ENCODE measurements at places on chromosomes 11 and 22.

- DNase-seq, result no peak
Observed at GRCh38 chr11:35166369-35167360, 27.7 kb downstream of the CD44 start.

DNA sequence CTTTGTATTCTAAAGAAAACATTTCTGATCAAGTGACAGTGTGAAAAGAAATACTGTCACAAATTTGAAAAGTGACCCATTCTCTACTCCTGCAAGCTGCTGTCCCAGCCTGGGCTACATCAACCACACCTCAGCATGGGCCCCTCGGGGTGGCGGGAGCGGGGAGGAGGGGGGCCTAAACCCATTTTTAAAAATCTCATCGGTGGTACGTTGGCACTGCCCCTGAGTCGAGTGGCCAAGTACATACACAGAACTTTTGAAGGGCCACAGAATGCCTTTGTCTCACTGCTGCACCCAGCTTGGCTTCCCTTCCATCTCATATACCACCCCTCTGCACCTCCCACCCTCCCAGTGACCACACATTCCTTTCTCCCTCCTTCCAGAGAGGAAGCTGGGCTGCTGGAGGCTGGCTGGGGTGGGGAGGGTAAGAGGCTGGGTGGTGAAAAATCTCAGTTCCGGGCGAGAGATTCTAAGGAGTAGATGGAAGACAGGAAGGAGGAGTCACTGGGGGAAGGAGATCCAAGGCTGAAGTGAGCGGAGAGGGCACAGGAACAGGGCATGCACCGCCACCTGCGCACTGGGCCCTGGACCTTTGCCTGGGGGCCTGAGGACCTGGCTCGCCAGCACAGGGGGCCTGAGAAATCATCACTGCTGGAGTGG is 21.1 kb downstream of the FXYD6 start:
- no peak for DNase-seq

DNA sequence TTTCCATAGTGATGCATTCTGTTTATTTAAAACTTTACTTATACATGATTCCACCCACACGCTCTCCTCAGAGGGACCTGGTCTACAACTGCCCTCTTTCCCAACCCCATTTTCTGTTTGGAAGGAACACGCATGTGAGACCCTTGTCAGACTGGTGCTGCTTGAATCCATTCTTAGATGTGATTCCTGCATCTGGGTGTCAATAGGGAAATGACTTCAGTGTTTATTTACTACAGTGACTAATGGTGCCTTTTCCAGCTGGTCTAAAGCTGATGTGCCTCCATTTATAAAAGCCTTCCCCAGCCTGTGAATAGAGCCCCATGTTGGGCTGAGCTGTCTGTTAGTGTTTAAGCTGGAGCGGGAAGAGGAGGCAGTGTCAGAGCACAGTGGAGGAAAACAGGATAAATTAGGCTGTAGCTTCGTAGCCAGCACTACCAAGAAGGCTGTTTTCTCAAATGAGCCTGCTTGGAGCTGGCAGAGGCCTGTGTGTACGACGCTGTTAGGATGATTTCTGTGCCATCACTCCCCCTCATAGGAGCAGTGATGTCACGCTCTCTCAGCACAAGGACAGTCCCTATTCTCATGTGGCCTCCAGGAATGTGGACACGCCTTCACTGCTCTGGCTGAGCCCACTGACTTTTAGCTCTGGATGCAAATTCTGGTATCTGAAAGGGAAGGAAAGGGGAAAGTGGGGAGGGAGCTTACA is 18.9 kb upstream of the C11orf96 start:
- DNase-seq, result no peak

GRCh38 chr11:30917859-30918478 is 331.8 kb upstream of the MPPED2 start:
- no peak for DNase-seq

DNA sequence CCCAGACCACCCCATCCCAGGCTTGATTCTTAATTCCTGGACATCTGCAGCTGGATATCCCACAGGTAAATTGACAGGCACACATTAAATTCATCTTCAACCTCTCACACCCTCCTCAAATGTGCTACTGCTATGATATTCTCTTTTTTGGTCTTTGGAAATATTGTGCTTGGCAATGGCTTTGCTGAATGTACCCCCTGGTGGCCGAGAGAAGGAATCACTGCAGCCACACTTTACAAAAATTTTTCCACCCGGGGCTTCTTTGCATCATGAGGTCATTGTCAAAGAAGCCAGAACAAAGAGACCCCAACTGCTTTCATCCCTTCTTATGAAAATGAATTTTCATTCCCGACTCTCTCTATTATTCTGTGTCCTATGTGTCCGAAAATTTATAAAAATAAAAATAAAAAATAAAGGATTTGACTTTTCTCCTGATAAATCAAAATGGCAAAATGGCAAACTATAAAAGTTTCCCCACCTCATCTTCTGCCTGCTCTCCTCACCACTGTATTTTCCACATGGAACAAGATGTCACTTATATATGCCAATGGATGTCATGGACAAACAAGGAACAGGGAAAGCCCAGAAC is 15.0 kb upstream of the CYB5R2 start:
- DNase-seq, result no peak

DNA sequence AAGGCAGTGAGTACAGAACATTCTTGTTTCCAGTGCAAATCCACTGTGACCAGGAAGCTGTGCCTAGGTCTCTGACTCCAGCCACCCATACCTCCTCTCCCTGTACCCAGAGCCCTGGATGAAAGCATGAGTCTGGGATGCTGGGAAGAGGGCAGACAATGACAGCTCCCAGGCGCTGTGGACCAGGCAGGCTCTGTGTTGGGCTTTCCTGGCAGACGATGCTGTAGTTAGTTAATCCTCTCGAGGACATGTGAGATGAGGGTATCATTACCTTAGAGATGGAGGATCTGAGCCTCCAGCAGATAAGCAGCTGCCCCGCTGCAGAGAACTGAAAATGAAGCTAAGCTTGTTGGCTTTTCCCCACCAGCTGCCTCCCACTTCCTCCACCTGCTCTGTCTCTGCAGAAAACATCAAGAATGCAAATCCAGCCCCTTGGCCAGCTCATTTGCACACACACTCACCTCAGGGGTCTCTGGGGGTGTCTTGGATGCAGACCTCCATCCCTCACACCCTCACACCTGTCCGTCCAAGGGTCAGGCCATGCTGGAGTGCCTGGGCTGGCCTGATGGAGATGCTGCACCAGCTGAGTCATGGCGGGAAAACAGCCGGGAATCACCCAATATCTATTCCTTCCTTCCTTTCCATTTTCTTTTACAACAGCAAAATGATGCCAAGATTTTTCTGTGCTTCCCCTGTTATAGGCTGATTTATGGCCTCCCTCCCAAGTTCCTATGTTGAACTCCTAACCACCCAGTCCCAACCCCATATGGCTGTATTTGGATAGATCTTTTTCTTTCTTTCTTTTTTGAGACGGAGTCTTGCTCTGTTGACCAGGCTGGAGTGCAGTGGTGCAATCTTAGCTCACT is 94.9 kb upstream of the SEPTIN5 start:
- no peak for DNase-seq

DNA sequence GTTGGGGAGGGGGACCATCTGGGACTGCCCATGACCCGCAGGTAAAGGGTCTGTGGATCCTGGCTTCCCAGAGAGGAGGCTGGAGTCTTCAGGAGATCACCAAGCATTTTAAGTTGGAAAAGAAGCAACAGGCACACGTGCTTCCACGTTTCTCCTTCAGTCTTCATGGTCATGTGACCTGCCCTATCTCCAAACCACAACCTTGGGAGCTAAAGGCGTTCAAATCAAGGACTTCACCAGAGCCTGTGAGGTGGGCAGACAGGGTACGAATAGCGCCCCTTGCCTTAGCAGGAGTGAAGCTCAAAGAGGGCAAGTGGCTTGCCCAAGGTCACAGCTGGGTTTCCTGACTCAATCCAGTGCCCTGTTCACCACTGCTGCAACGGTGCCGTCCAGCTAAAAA is 6.7 kb downstream of the TMEM184B start:
- DNase-seq, result no peak

DNA sequence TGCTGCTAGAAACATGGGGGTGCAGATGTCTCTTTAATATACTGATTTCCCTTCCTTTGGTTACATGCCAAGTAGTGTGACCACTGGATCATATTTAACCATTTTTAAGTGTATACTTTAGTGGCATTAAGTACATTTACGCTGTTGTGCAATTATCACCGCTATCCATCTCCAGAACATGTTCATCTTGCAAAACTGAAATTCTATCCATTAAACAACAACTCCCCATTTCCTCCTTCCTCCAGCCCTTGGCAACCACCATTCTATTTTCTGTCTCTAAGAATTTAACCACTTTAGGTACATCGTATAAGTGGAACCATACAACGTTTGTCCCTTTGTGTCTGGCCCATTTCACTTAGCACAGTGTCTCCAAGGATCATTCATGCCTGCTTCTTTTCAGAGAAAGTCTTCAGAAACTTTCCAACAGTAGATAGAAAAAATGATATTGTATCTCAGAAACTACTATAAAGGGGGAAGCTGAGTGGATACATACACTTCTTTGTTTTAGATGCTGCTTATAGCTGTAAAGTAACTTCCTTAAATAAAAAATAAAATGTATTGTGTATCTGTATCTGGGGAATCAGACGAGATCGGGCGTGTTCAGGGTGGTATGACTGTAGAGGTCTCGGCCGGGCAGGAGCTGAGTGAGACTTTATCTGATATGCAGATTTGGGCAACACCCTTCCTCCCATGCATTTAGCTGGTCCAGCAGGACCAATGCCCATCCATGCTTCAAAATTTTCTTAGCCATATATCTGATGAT is 44.6 kb upstream of the ZBED5 start:
- DNase-seq, result no peak

DNA sequence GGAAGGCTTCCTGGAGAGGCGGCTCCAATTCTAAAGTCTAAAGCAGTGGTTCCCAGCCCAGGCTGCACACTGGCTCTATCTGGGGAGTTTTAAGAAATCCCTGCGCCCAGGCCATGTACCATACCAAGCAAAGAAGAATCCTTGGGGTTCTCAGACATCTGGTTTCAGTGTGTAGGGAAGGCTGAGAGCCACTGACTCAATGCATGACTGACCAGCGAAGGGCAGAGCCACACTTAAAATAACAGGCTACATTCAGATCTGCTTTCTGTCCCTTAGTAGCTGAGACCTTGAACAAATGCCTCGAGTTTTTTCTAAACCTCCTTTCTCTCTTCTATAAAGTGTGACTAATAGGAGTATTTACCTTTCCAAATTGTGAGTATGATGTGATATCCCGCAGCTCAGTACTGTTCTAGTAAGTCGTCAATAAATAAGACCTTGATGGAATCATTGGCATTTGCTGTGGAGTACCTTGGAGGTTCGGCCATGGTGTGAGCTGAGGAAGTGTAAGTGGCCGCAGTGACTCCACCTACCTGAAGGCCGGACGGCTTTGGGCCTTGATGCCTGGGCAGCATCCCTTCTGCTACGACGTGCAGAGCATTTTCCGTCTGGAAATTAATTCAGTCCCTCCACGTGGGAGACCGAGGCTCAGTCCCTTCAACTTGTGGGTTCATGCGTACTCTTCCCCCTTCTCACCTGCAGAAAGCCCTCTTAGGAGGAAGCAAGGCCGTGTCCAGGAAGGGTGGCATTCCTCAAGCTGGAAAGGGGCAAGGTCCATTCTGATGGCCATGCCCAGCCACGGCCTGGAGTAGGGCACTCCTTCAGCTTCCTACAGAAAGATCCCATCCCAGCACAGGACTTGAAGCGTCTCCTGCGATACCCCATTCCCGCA is 25.1 kb downstream of the GLB1L2 start:
- DNase-seq, result no peak

DNA sequence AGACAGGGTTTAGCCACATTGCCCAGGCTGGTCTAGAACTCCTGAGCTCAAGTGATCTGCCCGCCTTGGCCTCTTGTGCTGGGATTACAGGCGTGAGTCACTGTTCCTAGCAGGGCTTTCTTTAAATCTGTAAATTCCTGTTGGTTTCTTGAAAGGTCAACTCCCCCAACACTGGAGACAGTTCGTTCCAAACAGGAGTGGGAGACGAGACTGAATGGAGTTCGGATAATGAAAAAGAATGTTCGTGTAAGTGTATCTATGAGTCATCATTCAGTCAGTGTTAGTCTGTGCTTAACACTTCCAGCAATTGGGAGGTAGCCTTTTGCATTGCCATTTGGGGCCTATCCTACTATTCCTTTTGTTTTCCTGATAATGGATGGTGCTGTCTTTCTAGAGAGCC is 10.0 kb upstream of the BACE1-AS start:
- no peak for DNase-seq

GRCh38 chr11:6249770-6250555 is 9.7 kb upstream of the CCKBR start:
- DNase-seq, result no peak

All from cerebellar nuclear complex (tissue), 1 donor.